Heart right ventricle (tissue), 16 donors: ENCODE measurements at places on chromosomes 6 and 20. TPM values are rescaled to one million over a fixed set of nuclear protein-coding genes. Genes with fewer than 3 reads are reported as not detected.

Gene SLC24A3
- total RNA-seq = 0.64 TPM

DNA sequence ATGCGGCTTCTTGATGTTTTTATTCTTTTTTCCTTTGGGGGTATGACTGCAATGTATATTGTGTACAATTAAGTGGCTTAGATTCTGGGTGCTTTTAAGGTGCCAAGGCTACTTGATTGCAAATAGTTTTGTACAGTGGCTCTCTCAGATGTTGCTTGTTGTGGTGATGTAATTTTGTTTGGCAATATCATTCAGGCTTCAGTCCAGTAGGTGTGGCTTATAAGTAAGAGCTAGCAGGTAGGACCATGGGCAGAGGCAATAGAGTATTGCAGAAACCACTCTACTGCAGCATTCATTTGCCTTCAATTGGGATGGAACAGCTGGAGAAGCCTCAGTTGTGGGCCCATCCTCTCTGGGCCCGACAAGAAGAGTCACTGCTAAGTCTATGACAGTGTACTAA is 407.9 kb upstream of the MAN1A1 start:
- no peak for DNase-seq

DNA sequence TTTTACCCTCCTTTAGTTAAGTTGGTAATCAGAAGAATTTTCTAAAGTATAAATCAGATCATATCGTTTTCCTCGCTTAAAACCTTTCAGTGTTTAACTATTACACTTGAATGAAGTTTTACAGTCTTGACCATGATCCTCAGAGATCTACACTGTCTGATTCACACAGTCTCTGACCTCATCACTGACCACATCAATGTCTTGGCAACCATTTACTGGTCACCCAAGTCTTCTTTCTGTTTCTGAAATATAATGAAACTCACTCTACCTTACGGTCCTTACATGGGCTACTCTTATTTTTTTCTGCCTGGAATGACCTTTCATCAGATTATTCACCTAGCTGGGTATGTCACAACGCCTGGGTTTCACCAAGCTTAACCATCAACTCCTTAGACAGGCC is 71.4 kb downstream of the ADGB start:
- no peak for DNase-seq

DNA sequence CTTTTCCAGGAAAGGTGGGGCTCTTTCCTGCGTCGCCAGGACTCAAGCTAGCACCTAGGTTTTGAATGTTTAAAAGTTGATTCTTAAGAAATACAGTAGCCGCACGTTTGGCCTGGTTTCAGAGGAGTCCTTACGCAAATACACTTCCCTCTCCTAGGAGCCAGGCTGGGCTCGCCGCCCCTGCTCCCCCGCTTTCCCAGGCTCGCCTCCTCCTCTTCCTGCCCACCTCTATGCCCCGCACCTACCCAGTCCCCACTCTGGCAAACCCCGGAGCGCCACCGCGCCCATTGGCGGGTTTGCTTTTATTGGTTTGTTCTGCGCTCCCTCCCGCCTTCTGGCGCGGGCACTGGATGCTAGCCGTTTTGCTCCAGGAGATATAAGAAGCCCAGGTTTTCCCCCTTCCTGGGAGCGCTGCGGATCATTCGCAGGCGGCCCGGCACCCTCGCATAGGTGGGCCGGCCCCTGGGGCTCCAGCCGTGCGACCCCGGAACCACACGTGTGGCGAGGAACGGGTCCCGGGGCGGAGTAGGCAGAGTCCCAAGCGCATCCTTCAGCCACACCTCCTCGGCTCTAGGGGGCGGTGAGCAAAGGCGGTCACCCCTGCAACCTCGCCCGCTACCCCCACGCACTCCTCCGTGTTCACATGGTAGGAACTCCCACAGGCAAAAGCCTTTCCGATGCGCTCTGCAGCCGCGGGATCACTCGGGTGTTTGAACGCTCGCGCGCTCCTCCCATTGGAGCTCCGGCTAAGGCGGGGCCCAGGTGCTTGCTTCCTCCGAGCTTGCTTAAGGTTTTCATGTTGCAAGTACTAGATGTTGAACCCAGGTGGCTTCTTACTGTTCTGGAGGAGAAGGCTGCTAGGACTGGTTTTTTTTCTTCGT is 119.0 kb downstream of the RTN4IP1 start:
- peak; percentile 28 for DNase-seq
